ENCODE measurements at places on chromosomes 1 and 21.

DNA sequence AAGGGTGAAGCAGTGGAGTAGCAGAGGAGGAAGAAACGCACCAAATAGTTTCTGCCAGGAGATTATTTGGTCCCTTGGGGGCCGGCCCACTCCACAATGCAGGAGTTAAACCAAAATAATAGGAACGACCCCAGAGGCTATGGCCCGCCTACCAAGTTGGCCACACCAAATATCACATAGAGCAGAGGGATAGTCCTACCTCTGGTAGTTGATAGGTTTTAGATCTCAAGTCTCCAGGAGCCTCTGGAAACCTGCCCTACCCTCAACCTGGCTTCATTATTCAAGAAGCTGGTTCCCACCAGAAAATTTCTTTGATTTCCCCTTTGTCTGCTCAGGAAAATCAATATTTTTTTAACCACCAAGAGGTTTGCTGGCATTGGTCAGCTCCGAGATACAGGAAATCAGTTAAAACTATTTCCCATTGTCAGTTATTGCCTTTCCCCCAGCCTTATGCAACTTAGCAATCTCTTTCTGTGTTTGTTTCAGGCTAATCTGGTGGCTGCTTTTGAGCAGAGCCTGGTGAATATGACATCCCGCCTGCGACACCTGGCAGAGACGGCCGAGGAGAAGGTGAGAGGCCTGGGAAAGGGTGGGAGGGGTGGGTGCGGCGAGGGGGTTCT lies 35.5 kb upstream of the IPO9 start:
- no peak for DNase-seq

DNA sequence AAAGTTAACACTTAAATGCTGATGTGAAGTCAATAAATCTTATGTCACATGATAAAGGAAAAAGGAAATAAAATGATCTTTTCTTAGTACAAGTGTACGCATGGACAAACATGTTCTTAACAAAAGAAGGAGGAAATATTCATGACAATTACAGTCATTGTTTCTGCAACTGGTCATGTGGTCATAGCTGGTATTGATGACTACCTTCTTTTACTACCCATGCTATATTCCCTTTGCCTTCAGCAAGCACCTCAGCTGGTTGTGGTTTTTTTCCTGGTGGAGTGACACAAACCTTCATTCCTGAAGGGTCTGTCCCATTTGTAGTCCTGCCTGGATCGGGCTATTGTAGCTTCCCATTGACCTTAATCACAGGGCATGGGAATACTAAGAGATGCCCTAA lies 23.4 kb upstream of the TSHB start:
- no peak for DNase-seq

GRCh38 chr1:56963667-56964066 lies 2.1 kb downstream of the C8B start:
- DNase-seq, result no peak

DNA sequence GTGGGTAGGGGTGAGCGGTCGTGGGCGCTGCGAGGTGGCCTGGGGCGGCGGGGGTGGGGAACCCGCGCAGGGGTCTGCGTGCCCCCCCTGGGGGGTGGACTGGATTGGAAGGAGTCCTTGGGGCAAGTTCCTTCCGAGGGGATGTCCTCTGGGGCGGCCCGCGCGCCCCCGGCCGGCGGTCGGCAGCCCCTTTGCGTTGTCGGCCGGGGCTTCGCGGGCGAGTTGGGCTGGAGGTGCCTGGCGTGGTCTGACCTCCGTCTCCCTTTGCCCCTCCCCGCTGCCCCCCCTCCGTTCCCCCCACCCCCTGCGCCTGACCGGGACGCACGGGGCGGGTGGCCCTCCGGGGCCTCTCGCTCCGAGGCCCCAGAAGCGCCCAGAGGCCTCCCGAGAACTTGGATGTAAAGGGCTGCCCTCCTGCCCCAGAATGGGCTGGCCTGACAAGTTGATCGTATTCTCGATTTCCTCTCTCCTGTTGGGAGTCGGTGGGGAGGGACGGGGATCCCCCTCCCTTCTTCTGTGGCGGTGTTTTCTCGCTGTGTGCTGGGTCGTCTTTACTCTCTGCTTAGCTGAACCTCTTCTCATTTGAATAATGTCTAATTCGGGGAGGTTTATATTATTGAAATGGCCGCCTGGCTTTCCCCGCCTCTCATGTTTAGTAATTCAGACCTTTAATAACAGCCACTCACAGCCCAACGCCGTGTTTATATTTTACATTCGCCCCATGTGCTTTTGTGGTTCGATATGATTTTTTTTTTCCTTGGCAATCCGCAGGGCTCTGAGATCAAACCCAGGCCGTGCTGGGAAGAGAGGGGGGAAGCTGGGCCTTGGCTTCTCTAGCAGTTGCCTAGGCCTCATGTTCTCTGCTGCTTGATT lies 1.3 kb downstream of the POU2F1 start:
- peak; percentile 68 for DNase-seq

- no peak for DNase-seq
Measured at GRCh38 chr1:239417986-239418640, 31.7 kb downstream of the CHRM3 start.

DNA sequence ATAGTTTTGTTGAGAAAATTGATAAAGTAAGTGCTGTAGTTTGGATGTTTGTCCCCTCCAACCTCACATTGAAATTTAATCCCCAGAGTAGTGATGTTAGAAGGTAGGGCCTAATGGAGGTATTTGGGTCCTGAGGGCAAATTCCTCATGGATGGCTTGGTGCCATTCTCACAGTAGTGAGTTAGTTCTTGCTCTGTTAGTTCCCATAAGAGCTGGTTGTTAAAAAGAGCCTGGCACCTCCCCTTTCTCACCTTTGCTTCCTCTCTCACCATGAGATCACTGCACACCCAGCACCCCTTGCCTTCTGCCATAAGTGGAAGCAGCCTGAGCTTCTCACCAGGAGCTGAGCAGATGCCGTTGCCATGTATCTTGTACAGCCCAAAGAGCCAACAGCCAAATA lies 354.8 kb upstream of the NFIA start:
- no peak for DNase-seq

GRCh38 chr1:28416509-28417194 lies 47.1 kb downstream of the PHACTR4 start:
- no peak for DNase-seq
